ENCODE measurements at places on chromosomes 7 and 10.
A peak's percentile ranks its signal among the peaks of the same experiment; 100 is the strongest.

DNA sequence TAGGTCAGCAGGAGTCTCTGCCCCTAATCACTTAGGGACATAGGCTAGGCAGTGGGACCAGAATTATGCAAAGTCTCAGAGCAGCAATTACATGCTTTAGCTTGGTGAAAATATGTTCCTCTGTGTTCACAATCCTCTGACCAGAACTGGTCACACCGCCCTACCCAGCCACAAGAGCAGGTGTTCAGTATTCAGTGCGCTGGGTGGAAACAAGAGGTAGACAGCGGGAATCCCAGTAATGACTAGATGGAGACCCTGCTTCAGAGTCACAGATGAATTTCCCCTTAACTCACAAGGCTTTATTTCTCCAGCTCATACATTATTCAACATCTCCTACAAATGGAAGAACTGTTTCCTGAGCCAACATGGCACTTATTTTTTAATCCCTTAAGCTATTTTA, 763.7 kb upstream of the POM121L12 start:
- DNase-seq: no peak

DNA sequence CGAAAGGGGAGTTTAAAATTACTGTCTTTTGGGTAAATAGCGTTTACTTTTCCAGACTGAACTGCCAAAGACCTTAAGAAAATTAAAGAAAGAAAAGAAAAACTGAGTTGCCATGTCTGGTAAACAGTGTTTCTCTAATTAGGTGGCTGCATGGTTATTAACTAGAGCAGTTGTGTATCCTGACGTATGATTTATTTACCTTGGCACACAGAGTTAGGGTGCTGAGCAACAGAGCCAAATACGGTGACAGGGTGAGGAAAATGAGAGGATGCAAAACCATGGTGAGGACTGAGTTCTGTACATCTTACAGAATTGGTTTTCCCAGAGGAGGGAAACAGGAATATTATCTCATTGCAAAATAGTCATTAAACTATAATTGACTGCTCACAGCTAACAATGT, 546.4 kb upstream of the FZD8 start:
- DNase-seq: no peak

DNA sequence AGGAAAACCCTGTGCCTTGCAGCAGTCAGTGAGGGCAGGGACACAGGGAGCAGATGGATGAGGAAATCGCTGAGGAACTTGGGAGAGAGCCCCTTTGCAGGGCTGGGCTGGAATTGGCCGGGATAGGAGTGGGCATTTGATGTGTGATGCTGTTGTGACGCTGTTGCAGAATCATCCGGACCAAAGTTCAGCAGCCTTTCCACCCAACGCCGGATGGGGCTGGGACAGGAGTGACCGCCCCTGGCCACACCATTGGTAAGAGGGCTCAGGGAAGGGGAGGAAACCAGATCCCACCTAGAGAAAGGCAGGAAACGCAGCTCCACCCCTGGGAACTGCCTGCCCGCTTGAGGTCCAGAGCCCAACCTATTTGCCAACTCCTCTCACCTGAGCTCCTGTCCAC, 33.9 kb downstream of the PAX2 start:
- DNase-seq: no peak

- peak; percentile 90 for DNase-seq
Measured at GRCh38 chr7:923108-924041, 31.1 kb downstream of the ADAP1 start.

DNA sequence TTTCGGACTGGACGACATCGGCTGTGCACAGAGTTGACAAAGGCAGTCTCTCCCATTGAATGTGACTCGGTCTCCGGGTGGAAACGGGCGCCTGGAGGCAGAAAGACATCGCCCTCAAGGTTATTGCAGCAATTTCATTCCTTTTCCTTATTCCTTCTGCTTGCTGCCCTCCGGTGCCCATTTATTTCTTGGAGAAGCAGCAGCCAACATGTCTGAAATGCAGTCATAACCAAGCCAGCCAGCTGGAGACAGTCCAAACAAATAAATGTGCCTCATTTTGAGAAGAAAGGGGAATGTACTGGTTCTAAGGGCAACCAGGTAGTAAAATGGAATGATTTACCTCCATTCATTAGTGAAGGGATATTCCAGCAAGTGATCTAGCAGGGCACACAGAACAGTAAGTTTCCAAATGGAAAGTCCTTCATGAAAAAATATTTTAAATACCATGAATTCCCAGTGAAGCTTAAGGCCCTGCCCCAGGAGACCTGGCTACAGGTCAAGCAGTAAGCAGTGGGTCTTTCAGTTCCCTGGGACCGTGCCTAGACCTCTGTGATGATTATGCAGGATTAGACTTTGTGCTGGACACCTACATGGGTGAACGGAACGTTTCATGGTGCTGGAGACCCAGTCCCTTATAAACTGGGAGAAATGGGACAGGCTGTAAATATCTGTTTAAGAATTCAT, 86.6 kb downstream of the ABLIM1 start:
- no peak for DNase-seq

DNA sequence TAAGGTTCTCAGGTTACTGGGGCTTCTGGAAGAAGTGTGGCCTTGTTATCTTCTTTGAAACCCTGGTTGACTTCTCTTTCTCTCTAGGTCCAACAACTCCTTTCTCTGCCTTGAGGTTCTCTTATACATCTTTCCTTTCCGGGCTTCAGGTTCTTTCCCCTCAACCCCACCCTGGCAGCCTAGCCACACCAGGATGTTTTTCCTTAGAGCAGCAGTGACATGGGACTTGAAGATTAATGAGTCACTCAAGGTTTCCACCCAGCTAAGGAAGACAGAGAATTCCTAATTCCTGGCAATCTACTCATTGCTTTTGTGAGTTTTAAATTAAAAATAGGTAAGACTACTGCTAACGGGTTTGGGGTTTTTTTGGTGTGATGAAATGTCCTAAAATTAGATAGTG, 121.8 kb upstream of the HPS1 start:
- no peak for DNase-seq

GRCh38 chr7:23529262-23529859, 2.4 kb downstream of the TRA2A start:
- no peak for DNase-seq

- no peak for DNase-seq
Measured at GRCh38 chr7:27808626-27809025, 68.7 kb downstream of the TAX1BP1 start.

DNA sequence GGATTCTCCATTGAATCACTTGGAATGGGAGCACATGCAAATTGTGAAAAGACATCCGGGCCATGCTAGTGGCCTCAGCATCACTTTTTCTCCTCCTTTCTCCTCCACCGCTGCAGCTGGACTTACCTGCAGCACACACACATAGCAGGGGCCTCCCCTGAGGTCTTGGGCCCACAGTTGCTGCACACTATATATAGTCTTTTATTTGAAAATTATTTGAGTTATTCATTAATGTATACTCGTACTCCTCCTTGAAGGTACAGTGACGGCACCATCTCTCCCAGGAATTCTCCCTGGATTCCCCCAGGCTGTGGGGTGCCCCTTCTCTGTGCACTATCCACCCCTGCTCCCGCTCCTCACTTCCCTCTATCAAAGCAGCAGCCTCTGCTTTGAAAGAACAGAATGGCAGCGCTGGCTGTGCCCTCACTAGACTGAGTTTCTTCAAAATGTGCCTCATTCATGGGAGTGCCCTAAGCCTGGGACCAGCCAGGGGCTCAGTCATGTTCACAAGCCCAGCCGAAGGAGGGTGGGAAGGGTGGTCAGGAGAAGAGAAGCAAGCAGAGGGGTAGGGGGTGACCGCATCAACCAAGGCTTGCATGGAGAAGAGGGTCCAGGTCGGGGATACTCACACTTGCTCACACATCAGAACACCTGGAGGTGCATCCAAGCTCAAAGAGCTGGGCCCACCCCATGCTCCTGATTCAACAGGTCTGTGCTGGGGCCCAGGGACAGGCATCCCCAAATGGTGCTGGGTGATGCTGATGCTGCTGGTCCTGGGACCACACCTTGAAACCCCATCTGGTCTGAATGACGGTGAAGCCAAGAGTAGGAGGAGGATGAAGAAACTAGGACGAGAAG, 156.2 kb upstream of the ZMIZ1 start:
- no peak for DNase-seq

GRCh38 chr10:128059982-128060293, 66.3 kb downstream of the MKI67 start:
- DNase-seq: no peak

GRCh38 chr7:138668229-138668596, 32.9 kb downstream of the SVOPL start:
- no peak for DNase-seq

DNA sequence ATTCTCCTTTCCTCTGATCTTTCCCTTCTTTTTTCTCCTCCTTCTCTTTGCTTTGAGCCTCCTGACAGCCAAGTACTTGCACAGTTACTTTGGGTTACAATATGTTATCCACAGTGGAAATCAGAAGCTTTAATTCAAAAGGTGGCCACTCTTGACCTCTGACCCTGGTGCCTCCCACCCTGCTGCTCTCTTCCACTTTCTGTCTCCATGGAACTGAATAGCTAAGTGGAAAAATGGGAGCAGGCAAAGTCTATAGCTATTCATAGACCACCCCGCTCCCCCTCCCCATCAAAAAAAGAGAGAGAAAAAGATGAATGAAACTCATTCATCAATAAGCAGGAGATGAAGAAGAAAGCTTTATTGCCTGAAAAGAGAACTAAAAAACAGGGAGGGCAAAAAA, 39.4 kb downstream of the PTN start:
- DNase-seq: no peak

DNA sequence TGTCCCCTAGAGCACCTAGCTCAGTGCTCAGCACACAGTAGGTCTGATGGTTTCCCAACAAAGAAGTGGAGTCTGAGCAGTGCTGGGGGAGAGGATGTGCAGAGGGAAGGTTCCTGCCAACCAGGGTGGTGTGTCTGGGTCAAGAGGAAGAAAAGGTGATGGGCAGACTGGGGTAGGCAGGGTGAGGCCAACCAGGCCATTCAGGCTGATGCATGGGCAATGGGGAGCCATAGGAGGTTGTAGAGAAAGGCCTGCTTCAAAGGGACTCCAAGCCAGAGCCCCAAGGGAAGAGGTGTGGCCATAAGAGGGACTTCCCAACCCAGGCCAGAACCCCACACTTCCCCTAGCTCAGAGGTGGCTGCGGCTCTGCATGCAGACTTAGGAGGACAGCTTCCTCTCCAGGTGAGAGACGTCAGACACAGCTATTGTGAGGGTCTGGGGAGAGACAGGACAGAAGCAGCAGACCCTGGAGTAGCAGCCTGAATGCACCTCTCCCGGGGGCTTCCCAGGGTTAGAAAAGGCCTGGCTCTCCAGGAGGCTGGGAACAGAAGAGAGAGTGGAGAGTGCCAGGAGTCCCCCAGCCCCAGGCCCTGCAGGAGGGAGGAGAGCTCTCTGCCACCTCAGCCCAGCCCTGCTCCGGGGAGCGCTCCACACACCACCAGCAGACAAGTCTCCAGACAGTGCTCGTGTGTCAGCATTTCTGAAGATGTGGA, 87.4 kb upstream of the ZMIZ1 start:
- DNase-seq: no peak

DNA sequence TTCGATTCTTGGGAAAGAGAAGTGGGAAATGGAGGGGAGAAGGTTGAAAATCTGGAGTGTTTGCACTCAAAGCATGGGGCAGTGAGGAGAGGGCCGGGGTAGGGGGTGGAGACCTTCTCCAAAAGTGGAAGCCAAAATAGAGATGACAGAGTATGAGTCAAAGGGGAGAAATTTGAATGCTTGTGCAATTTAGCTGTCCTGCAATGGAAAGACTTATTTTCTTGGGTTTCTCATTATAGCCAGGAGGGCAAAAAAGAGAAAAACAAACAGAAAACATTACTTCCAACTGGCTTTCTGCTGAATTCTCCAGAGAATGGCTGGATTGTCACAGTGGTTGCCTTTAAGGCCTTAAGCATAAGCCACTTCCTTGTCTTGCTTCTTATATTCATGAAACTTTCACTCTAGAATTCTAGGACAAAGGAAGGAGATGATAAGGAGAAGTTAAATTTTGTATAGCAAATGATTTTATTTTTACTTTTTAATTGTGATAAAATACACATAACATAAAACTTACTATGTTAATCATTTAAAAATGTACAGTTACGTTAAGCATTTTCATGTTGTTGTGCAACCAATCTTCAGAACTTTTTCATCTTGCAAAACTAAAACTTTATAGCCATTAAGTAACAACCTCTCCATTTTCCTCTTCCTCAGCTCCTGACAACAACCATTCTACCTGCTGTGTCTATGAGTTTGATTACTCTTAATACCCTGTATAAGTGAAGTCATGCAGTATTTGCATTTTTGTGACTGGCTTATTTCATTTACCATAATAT, 100.2 kb downstream of the GPR85 start:
- no peak for DNase-seq

- no peak for DNase-seq
Measured at GRCh38 chr7:122064971-122065370, 79.1 kb downstream of the AASS start.

DNA sequence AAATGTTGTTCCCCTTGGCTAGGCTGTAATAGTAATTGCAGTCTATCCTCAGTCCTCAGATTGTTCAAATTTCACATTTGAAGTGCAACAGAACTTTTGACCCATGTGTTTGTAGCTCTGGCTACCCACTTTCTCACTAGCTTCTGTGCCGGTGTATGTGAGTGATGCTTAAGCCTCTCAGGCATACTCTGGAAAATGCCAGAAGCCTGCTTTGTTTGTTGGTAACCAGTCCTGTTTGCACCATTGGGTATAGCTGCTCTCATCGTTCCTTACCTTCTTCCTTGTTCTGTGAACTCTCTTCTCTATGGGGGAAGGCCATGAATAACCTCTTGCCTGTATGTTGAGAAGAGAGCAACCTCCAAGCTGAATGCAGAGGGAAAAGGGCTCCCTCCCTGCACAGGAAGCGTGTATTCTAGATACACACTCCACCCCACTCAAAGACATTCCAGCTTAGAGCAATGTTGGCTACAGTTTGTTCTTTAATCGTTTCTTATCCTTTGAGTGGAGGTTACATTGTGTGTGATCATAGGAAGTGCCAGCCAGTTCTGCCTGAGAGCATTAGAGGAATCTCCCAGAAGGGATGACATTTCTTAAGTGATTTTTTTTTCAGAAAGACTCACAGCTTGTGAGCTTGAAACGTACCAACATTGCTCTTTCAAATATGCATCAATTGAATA, 40.5 kb downstream of the C1QL3 start:
- DNase-seq: no peak

DNA sequence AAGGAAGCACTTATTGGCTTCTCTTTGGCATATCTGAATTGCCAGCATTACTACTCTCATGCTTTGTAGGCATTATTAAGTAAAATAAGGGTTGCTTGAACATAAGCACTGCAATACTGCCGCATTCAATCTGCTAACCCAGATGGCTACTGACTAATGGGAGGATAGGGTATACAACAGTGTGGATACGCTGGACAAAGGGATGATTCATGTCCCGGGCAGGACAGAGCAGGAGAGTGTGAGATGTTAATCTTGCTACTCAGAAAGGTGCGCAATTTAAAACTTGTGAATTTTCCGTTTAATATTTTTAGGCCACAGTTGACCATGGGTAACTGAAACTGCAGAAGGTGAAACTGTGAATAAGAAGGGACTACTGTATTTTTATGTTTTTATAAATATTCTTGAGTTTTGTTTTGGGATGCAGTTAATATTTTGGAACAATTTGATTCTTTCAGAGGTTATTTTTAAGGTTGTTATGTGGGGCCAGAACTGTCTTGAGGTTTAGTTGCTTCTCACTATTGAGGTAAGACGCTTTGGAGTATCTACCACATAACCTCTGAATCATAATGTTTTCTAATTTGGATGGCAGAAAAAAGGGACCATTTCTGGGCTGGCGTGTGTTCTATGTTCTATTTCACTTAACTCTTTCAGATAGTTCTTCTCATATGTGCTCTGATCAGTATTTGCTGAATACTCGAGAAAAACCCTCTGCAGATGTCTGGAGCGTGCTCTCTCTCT, 75.7 kb upstream of the SYPL1 start:
- DNase-seq: no peak

All from activated CD8-positive, alpha-beta memory T cell treated with anti-CD3 and anti-CD28 coated beads for 4 hours (primary cell).